RKO (cell line): ENCODE measurements at places on chromosomes 3 and 15.
A peak's percentile ranks its signal among the peaks of the same experiment; 100 is the strongest.

GRCh38 chr3:175340338-175341015, 481.3 kb downstream of the NAALADL2 start:
- no peak for DNase-seq

GRCh38 chr3:31958701-31959152, 22.3 kb downstream of the OSBPL10 start:
- no peak for DNase-seq

DNA sequence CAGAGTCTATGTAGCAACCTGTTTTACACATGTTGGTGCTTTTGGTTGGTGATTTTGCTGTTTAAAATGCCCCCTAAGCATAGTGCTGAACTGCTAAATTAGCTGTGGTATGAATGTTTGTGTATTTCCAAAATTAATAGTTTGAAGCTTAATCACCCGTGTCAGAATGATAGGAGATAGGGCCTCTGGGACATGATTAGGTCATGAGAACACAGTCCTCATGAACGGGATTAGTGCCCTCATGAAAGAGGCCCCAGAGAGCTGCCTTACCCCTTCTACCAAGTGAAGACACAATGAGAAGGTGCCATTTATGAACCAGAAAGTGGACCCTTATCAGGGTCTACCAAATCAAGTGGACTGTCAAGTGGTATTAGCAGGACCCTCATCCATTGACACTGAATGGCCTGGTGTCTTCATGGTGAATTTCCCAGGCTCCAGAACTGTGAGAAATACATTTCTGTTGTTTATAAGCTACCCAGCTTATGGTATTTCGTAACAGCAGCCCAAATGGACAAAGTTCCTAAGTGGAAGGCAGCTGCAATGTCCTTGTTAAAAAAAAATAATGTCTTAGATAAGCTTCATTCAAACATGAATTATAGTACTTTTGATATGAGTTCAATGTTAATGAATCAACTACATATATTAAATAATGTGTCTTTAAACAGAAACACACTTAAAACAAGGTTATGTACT, 37.7 kb upstream of the FRMD4B start:
- no peak for DNase-seq

- no peak for DNase-seq
These were observed 62.7 kb downstream of the GLDN start for GRCh38 chr15:51403946-51404695.

DNA sequence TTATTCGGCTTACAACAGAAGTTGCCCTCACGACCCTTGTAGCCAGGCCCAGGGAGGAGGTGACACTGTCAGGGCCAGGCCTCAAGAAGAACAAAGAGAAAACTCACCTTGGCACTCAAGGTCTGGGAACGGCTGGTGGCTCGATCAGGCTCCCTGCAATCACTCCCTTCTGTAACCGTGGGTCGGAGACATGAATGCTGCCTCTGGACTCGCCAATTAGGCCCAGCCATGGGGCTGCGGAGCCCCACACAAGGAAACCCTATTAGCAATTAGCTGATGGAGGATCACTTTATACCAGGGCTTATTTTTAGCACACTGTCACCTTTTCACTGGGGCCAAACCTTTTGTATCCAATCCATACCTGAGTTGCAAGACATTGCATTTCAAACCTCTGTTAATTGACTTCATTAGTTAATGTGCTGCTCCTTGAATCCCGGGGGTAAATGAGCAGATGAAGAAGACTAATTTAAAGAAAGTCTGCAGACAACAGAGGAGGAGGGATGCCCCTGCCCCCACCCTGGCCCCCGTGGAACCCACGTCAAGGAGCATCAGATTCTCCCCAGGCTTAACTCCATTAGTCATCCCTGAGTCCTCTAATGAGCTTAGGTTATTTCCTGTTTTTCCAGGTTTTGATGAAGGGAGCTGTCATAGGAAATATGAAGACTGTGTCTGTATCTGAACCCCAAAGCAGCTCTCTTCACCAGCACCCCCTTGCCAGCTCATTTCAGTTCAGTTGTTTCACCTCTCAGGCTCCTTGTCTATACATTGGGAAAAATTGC, 255.3 kb downstream of the RORA start:
- peak; percentile 5 for DNase-seq

- no peak for DNase-seq
These were observed 158.3 kb downstream of the SLCO3A1 start for GRCh38 chr15:92011611-92012367.

GRCh38 chr3:175059788-175060187, 200.7 kb downstream of the NAALADL2 start:
- DNase-seq, result no peak
